ENCODE measurements at places on chromosomes 4 and X.

- DNase-seq: no peak
These were observed 260.7 kb upstream of the GIMD1 start for GRCh38 chr4:106629268-106629625.

DNA sequence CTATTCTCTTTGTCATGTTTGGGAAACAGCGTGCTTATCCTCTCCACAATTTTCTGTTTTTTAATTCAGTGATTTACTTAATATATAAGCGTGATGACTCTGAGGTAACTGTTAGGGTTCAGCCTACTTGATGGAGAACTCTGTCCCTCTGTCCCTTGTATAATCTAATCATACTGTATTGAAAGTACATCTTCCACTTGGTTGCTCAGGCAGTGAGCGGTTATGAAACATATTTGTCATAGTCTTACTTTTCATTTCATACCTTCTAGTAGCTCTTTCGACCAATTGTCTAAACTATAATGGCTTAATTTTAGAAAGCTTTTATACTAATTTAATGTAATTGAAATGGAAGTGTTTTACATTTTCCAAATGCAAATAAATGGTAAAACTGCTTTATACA is 469.0 kb downstream of the TLL1 start:
- no peak for DNase-seq

DNA sequence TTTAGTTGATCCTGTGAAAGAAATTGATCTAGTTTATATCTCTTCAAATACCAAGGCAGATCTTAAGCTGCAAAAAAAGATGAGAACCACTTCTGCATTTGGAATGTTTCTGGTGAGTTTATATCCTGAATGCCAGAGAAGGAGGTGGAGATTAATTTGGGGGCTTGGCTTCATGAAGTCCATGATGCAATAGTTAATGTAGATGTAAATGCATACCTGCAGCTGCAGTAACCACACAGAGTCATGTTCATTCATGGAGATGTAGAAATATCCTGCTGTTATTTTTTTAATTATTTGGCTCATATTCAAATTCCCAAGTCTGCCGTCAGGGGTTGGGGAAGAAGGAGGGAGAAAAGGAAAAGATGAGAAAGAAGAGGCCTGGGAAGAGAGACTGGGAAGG is at the start of gene SULT1E1:
SULT1E1 (minus strand) TSS at position 94 of the 400 bp plus-strand sequence. CDS start 2,501 bp downstream, outside the sequence.
- DNase-seq: no peak

GRCh38 chr4:95059663-95060062 is 301.9 kb downstream of the BMPR1B start:
- DNase-seq: no peak

GRCh38 chrX:123331349-123331748 is 147.3 kb downstream of the GRIA3 start:
- no peak for DNase-seq

GRCh38 chr4:3481113-3481531 is 18.0 kb downstream of the DOK7 start:
- no peak for DNase-seq

DNA sequence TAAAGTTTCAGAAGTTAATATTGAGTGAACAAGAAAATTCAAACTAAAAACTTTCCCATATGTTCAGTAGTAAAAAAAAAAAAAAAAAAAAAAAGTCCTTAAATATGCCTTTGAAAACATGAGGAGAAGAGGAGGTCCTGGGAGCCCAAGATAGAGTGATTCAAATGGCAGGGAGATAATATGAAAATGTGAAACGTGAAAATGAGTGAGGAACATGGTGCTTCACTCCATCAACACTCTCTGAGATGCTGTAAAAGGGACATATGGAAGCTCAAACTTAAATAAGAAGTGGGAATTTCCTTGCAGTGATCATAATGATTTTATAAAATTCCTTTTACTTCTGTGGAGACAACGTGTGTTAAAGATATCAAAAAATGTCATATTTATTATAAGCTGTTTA is 423.9 kb downstream of the PABPC4L start:
- DNase-seq: no peak

- DNase-seq: no peak
These were observed 410.6 kb downstream of the IL1RAPL1 start for GRCh38 chrX:28997706-28998463.

- DNase-seq: no peak
These were observed 108.3 kb downstream of the QRFPR start for GRCh38 chr4:121272526-121272925.

DNA sequence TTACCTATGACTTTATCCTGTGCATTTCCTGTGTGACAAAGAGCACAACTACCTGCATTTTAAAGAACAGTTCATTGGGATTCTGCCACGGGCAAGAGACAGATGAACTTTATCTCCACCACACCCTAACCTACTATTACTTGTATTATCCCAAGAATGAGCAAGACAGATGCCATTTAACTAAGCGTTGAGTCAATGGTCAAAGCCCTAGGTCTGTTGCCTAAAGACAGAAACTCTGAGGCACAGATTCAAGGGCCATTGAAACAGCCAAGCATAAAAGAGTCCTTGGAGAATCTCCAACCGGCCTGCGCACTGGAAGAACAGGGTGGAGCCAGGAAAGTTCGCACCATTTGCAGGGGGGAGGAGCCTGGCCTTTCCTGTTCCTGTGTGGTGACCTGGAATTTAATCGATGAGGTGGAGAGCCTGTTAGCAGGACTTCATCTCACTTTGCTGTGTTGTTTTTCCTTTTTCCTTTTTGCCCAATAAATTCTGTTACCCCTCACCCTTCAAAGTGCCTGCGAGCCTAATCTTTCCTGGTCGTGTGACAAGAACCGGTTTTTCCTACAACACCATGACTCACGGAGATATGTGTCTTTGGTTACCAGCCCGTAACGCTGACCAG is 146.4 kb upstream of the DIAPH2 start:
- no peak for DNase-seq

DNA sequence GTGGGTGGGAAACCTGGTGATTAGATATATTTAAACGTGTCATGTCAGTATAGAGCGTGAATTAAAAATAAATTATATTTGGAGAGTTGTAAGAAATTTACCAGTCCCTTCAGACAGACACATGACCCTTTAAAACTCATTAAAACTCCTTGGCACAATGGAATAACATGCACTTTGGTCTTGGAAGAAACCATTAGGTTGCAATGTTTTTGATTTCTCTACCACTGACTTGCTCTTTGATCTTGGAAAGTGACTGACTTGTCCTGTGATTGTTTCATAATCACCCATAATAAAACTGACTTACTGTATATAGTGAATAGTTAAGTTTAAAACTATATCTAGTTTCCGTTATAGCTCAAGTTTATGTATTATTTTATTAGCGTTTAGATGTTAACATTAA is 35.8 kb downstream of the FHL1 start:
- DNase-seq: no peak

- DNase-seq: no peak
These were observed 101.0 kb downstream of the ADGRA3 start for GRCh38 chr4:22414833-22415232.

- DNase-seq: no peak
These were observed 68.8 kb downstream of the FAM47C start for GRCh38 chrX:37076983-37077382.

GRCh38 chrX:2610246-2611170 is 80.6 kb upstream of the CD99 start:
- no peak for DNase-seq

DNA sequence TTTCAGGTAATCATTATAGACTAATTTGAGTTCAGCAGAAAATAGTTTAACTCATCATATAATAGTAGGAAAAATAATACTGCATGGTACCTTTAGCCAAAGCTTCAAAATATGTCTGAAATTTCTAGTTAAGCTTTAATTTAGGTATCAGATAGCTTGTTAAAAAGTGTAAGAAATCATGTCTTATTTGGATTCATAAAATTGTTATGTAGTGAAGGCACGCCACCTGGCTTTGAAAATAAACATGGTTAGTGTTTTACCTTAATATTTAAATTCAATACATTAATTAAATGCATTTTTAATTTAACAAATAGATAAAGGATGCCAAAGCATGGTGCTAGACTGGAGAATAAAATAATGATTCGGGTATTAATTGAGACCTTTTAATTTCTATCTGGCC is 211.4 kb downstream of the FSTL5 start:
- no peak for DNase-seq

DNA sequence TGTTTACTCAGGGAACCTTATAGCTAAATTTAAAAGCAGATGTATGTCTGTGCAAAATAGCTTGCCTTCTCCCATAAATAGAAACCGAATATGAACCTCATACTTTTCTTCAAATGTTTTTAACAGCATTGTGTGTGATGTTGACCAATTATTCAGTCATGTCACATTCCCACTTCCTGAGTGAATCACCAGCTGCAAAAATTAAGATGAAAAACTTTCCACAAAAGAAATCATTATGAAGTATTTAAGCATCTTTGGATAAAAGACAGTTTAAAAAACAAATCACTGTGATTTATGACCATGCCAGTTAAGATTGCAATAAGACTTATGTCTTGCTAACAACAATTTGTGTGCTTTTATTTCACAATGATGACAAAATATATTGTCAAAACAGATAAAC is 220.1 kb downstream of the PDGFC start:
- no peak for DNase-seq

DNA sequence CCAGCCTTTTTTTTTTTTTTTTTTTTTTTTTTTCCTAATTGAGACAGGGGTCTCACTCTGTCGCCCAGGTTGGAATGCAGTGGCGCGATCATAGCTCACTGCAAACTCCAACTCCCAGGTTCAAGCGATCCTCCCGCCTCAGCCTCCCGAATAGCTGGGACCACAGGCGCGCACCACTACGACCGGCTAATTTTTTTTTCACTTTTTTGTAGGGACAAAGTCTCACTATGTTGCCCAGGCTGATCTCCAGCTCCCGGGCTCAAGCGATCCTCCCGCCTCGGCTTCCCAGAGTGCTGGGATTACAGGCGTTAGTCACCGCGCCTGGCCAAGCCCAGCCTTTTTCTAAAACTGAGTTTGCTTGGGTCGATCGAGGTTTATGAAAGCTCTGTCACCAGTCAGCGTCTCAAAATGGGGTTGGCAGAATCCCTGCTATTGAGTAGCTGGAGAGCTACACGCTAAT is 1.3 kb upstream of the OTUD5 start:
- peak; percentile 24 for DNase-seq

GRCh38 chr4:123587983-123588494 is 191.4 kb downstream of the SPRY1 start:
- no peak for DNase-seq

GRCh38 chr4:1726146-1726934 is 5.0 kb downstream of the TACC3 start:
- DNase-seq: peak; percentile 90

- no peak for DNase-seq
These were observed 102.1 kb upstream of the SCML1 start for GRCh38 chrX:17635231-17635630.

DNA sequence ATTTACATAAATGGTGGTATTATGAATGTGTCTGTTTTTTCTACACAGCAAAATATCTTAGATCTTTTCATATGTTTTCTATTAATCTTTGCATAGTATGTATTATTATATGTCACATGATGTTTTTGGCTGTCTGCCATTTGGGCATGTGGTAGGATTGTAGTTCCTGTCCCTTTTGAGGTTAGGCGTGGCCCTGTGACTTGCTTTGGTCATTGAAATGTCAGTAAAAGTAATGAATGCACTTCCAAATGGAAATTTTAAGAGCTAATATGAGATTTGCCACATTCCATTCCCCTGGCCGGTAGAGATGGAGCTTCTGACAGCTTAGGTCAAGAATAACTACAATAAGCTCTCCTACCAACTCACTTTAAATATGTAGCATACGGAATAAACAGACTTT is 45.1 kb downstream of the JADE3 start:
- no peak for DNase-seq

- DNase-seq: no peak
These were observed 111.3 kb downstream of the ARHGAP10 start for GRCh38 chr4:147843162-147843561.

DNA sequence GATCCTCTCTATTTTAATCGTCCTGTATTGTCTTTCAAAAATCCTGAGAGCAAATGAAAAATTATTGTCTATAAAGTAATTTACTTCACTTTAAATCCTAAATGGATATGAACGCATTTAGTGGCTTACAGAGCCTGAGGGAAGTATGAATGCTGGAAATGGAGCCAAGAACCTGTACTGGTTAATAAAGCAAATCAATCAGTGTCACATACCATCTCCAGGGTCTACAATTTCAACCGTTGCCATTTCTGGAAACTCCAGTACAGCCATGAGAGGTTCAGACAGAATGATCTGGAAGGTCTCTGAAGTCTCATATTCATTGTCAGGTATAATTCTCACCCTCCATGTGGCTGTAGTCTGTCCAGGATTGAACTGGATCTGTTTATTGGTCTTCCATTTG is 76.6 kb downstream of the FREM3 start:
- DNase-seq: no peak

- no peak for DNase-seq
These were observed 280.0 kb upstream of the RASGEF1B start for GRCh38 chr4:81751531-81752289.

DNA sequence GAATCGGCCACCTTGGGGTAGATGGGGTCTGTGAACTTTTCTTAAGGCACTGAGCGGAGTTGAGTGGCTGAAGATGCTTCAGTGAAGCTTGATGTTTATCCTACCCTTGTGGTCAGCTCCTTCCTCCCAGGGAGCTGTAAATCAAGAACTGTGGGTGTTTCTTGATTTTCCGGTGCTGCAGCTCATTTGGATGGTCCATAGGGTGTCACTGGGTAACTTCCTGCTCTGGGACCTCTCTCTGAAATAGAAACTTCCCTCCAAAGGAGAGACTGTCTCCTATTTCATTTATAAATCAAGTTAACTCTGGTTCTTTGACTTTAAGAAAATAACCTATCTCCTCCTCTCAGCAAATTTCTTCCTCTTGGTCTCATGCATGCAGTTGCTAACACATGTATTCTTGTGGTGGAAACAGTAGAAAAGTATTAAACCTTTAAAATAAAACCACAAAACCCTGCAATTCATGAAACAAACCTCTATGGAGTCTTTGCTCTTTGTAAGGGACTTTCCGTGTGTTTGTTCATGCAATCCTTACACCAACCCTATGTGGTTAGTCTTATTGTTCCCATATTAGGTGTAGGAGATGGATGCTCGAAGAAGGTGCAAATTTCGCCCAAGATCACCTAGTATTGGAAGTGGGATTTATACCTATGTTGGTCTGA is 110.3 kb downstream of the SHROOM3 start:
- DNase-seq: no peak

DNA sequence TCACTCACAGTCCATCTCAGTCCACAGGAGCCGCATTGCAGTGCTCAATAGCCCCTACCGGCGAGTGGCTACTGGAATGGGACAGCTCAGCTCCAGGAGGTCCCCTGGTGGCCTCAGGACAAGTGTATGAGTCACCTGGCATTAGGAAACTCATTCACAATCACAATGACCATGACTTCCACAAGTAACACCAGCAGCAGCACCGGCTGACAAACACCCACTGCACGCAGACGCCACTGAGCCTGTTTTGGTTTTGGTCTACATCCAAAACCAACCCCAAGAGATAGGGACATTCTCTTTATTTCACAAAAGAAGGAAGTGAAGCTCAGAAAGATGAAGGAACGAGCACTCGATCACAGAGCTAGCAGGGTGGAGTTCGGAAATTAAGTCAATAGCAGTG is 8.1 kb downstream of the JAKMIP1 start:
- DNase-seq: no peak

DNA sequence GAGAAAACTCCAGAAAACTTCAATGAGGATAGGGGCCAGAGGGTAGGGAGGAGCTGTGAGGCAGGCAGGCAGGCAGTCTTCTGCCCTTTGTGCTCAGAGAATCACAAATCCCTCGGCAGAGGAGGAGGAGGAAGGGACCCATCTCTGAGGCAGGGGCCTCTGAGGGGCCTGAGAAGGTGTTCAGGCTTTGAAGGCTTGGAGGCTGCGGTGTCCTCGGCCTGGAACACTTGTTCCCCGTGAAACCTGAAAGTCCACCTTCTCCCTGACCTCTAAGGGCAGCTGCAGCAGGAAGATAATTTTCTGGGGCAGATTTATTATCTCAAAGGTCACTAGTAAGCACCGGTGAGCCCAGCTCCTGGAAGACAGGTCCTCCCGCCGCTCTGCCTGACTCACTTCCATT is 200.3 kb upstream of the BCOR start:
- no peak for DNase-seq
